ENCODE measurements at places on chromosomes 16 and 17.

- DNase-seq: no peak
These were observed 123.2 kb downstream of the PITPNC1 start for GRCh38 chr17:67500261-67500660.

DNA sequence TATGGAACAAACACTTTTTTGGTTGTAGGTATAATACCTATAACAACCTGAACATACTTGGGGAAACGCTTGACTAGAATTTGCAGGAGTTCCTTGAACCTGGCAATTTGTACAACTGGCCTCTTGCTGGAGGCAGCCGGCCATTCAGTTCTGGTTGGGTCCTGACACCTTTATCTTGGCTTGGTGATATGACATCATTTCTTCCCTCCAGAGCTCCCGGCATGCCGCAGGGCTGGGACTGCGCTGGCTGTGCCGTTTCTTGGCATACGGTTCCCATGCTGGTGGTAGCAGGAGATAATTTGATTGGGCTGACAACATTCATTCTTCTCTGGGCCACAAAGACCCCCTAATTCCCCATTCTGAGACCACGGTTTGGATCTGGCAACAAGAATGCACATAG lies 87.5 kb downstream of the ASIC2 start:
- DNase-seq: no peak

DNA sequence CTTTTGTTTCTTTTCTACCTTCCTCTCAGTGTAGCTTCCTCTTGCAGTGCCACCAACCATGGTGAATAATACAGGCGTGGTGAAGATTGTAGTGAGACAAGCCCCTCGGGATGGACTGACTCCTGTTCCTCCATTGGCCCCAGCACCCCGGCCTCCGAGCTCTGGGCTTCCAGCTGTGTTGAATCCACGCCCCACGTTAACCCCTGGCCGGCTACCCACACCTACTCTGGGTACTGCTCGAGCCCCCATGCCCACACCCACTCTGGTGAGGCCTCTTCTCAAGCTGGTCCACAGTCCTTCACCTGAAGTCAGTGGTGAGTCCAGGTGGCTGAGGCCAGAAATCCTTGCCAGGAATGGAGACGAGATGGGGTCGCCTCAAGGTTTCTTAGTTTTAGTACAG lies 23.9 kb downstream of the SRCAP start:
- DNase-seq: no peak

DNA sequence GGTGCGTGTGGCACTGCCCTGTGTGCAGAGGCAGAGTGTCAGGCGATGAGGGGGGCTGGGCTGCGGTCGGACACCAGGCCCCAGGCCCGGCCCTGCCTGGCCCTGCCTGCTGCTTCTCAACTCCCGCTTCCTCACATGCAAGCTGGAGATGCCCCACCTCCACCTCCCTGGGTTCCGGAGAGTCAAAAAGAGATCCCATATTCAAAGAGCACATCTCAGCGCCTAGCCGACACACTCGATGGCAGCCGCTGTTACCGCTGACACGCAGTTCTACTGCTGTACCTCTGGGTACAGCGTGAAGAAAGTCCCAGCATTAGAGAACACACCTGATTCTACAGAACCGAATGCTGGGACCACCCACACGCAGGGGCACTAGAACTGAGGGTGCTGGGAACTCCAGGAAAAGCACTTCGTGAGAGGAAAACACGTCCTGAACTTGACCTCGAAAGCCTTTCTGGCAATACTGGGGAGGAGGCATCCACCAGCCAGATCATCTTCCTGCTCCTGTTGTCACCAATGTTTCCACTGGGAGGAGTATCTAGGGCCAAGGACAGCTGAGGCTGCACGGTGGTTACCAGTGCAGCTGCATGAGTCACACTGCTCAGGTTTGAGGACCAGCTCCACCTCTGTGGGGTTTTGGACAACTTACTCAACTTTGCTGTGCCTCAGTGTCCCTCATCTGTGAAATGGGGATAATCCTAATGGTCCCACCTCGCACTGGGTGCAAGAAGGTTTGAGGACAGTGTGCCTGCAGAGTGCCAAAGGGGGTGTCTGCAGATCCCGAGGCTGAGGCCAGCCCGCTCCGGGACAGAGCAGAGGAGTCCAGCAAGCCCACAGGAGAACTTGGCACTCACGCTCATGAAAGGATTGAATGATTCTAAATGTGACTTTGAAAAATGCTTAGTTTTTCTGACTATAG lies 100.4 kb upstream of the DNAH17 start:
- no peak for DNase-seq

GRCh38 chr16:66618588-66619375 lies 14.3 kb downstream of the CMTM3 start:
- no peak for DNase-seq

DNA sequence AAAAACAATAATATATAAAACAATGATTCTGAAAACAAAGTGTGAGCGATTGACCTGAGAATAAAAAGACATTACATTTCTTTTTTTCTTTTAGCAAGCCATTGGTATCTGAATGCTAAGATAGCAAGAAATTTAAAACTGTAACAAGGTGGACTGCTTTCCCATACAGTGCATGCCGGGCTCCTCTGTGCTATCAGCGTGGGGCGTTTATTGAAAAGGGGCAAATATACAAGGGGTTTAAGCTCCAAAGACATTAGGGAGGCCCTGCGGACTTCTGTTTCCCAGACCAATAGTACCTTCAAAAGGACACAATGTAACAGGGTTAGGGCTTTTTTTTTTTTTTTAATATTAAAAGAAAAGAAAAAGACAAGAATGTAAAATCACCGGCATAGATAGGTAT lies 261.3 kb downstream of the ZFHX3 start:
- DNase-seq: no peak

- no peak for DNase-seq
These were observed 194.9 kb downstream of the RBFOX3 start for GRCh38 chr17:79415909-79416308.

DNA sequence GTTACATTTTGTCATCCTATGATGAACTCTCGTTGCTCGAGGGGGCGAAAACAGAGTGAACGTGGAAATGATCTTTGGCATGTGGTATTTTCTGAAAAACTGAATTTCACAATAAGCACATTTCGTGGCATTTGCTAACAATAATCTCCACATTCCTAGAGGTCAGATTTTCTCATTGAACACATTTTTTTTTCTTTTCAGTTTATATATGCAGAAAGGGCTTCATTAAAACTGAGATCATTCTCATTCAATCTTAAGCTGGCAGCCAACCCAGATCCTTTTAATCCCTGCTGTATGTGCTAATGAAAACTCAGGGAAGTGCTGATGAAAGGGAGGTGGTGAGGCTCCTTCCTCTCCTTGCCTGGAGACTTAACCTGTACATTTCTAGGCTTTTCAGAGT lies 52.6 kb downstream of the PRKCA start:
- no peak for DNase-seq

- no peak for DNase-seq
These were observed 23.2 kb upstream of the TEKT3 start for GRCh38 chr17:15364615-15365014.

DNA sequence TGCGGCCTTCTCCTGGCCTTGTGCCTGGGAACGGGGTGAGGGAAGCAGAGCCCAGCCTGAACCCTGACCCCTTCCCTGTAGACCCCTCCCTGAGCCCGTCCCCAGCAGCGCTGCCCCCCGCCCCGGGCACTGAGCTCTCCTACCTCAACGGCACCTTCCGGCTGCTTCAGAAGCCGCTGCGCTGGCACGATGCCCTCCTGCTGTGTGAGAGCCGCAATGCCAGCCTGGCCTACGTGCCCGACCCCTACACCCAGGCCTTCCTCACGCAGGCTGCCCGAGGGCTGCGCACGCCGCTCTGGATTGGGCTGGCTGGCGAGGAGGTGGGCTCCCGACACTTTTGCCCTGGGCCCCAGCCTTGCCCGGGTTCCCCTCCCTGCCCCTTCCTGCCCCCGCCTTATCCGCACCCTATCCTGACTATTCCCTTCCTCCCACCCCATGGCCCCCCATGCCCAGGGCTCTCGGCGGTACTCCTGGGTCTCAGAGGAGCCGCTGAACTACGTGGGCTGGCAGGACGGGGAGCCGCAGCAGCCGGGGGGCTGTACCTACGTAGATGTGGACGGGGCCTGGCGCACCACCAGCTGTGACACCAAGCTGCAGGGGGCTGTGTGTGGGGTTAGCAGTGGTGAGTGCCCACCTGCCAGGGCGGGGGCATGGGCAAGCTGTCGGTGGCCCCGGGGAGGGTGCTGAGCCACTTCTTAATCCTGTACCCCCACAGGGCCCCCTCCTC lies 62.1 kb downstream of the MRC2 start:
- DNase-seq: no peak

- DNase-seq: no peak
These were observed 24.1 kb downstream of the SLC7A5 start for GRCh38 chr16:87845213-87845612.

- DNase-seq: no peak
These were observed 15.8 kb upstream of the ITGAM start for GRCh38 chr16:31243734-31244670.

DNA sequence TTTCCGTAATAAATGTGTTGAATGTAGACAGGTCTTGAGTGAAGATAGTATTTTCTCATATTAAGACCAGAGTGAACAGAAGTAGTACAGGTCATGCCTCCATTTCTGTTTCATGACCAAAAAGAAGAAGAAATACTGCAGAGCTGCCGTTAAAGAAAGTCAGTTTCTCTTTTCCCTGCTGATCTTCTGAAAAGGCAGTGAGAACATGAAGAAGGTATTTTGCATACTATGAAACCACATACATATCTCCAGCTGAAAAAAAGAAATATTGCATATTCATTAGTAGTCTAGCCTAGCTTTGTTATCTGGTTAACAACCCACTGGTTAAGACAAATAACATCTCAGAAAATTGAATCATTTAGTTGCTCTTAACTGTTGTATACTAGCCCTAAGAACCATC lies 138.4 kb downstream of the PHKB start:
- no peak for DNase-seq

Data from stimulated activated CD8-positive, alpha-beta memory T cell treated with anti-CD3 and anti-CD28 coated beads, Interleukin-4, amount 100 ng/mL, for 1 hour (primary cell).